ENCODE measurements at places on chromosomes 3 and 15. TPM values are rescaled to one million over a fixed set of nuclear protein-coding genes. Genes with fewer than 3 reads are reported as not detected.

Gene LMCD1
- total RNA-seq: 103 TPM

Gene ATP13A5
- total RNA-seq: 0.25 TPM

DNA sequence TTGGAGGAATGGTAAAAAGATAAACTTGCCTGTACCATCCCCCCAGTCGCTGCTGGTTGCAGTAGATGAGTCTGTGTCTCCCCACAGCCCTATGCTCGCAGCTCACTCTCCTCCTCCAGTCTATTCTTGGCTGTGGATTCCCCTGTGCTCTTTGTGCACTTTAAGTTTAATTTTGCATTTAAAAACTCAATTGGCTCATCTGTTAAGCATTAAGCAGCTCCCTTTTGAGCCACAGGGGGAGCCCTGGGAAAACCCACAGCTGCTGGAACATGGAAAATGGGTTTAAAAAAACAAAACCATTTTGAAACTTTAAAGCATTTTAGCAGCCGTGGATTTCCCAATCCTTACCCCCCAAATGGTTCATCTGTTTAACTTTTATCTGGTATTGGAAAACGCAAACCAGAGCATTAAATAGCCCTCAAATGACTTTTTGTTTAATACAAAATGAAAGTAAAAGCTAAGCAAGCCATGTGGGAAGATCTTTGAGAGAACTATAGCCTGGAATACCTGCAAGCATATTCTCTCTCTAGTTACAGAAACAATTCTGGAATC is 536.9 kb downstream of the ZIC1 start:
- H3K36me3 ChIP-seq: no peaks in the 10 kb centered on the region
- no peaks in the 10 kb centered on the region for H3K4me1 ChIP-seq
- peak overlapping the region; percentile 57 for H3K27ac ChIP-seq
- no peak overlapping the region for H3K4me3 ChIP-seq
- no peaks in the 10 kb centered on the region for H3K27me3 ChIP-seq

- no peaks in the 10 kb centered on the region for H3K27me3 ChIP-seq
- H3K4me1 ChIP-seq: peaks cover 4% of the 10 kb centered on the region
- no peaks in the 10 kb centered on the region for H3K36me3 ChIP-seq
- peak within 1 kb of the TSS; percentile 13 for H3K4me3 ChIP-seq
- peak within 1 kb of the TSS; percentile 57 for H3K27ac ChIP-seq
Measured at GRCh38 chr3:112640930-112641801, at the start of gene CCDC80. CCDC80 (minus strand) TSS chr3:112641143; CDS start chr3:112639905, 1,238 bp downstream.

- H3K4me1 ChIP-seq: no peaks in the 10 kb centered on the region
- no peaks in the 10 kb centered on the region for H3K27me3 ChIP-seq
- H3K36me3 ChIP-seq: no peaks in the 10 kb centered on the region
- no peak overlapping the region for H3K4me3 ChIP-seq
- no peak for DNase-seq
- no peak overlapping the region for H3K27ac ChIP-seq
Measured at GRCh38 chr15:70354346-70354905, 256.7 kb upstream of the TLE3 start.

DNA sequence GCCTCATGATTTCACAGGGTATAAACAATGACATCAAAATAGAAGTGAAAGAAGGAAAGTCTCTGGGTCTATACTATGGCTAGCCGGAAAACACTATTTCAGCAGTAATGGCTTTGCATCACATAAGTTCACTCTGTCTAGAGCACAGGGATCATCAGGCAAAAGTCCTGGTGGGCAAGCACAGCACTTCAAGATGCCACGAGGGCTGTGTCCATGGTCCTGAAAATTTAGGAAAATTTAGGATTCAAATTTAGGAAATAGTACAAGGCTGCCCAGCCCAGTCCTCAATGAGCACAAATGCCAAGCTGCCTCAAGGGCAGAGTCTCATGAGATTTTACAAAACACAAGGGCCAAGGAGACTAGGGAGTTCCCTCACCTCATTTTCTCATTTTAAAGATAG is 54.1 kb downstream of the RORA start:
- H3K4me3 ChIP-seq: no peak overlapping the region
- no peaks in the 10 kb centered on the region for H3K36me3 ChIP-seq
- DNase-seq: no peak
- H3K4me1 ChIP-seq: no peaks in the 10 kb centered on the region
- H3K27me3 ChIP-seq: no peaks in the 10 kb centered on the region

DNA sequence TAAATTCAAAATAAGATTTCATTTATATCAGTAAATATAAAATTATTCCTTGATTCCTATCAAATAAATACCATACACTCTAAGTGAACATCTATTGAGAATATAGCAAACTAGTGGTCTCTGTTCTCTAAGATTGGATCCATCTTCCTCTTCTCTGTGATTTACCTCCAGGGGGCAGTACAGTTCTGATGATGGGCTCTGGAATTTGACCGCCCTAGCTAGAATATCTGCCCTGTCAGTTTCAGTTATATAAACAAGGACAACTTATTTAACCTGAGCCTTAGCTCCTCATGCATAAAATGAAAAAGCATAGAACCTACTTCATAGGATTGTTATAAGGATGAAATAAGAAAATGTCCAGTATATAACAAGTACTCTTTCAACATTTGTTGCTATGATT is 171.1 kb upstream of the CCDC54 start:
- H3K36me3 ChIP-seq: no peaks in the 10 kb centered on the region
- H3K27ac ChIP-seq: peak overlapping the region; percentile 92
- no peak overlapping the region for H3K4me3 ChIP-seq
- no peak for DNase-seq

DNA sequence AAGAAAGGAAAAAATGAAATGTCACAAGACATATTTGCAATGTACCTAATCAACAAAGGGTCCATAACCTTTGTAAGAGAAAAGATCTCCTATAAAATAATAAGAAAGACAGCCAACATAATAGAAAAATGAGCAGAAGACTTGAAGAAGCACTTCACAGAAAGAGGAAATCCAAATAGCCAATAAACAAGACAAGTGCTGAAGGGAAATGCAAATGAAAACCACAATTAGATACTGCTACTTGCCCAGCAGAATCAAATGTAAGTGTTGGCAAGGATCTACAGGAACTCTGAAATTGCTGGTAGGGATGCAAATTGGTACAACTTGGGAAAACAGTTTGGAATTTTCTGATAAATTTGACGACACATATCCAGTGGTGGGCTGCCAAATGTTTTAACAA is 15.1 kb upstream of the TOPAZ1 start:
- H3K4me3 ChIP-seq: no peak overlapping the region
- no peaks in the 10 kb centered on the region for H3K27me3 ChIP-seq
- no peaks in the 10 kb centered on the region for H3K36me3 ChIP-seq

DNA sequence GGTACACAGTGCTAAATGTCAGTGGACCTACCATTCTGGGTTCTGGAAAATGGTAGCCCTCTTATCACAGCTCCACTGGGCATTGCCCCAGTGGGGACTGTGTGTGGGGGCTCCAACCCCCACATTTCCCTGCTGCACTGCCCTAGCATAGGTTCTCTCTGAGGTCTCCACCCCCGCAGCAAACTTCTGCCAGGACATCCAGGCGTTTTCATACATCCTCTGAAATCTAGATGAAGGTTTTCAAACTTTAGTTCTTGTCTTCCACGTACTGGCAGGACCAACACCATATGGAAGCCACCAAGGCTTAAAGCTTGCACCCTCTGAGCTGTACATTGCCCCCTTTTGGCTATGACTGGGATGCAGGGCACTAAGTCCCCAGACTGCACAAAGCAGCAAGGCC is 788.2 kb upstream of the ALCAM start:
- H3K27me3 ChIP-seq: no peaks in the 10 kb centered on the region
- H3K36me3 ChIP-seq: no peaks in the 10 kb centered on the region
- no peak for DNase-seq
- no peak overlapping the region for H3K27ac ChIP-seq
- no peak overlapping the region for H3K4me3 ChIP-seq

DNA sequence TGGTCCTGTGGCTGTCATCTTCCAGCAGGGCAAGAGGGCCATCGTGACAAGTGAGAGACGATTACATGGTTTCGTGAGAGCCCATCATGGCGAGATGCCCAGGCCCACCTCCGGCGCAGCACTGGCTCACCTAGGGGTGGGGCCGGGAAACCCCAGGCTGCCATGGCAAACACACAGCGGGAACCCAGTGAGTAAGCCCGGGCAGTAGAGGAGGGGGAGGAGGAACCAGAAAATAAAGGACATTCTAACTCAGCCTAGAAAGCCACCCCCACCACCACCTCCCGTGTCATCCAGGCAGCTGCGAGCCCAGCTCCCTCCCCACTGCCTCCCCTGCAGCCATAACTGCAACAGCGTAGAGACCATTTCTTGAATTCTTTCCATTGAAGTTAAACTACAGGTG is 52.3 kb downstream of the PCSK6 start:
- no peak overlapping the region for H3K4me3 ChIP-seq
- peak overlapping the region; percentile 70 for H3K27ac ChIP-seq
- DNase-seq: peak; percentile 78

Data from testis (tissue), 5 donors.